ENCODE measurements at places on chromosomes 7 and 10. TPM values are rescaled to one million over a fixed set of nuclear protein-coding genes. Genes with fewer than 3 reads are reported as not detected.
A peak's percentile ranks its signal among the peaks of the same experiment; 100 is the strongest.

DNA sequence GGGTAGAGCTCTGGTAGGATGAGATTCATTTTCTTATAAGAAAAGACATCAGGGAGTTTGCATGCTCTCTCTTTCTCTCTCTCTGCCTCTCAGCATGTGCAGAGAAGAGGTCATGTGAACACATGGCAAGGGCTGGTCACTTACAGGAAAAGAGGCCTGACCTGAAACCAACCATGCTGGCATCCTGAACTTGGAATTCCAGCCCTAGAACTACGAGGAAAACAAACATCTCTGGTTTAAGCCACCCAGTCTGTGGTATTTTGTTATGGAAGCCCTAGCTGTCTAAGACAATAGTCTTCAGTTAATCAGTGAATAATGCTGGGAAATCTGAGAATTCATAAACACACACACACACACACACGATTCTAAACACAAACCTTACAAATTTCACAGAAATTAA is 1104.2 kb upstream of the LRRN3 start:
- H3K27ac ChIP-seq: no peak overlapping the region
- no peak overlapping the region for H3K4me3 ChIP-seq
- no peaks in the 10 kb centered on the region for H3K4me1 ChIP-seq
- H3K36me3 ChIP-seq: no peaks in the 10 kb centered on the region
- no peak for DNase-seq

- H3K27me3 ChIP-seq: no peaks in the 10 kb centered on the region
- H3K27ac ChIP-seq: peak overlapping the region; percentile 76
- no peaks in the 10 kb centered on the region for H3K36me3 ChIP-seq
- no peak overlapping the region for H3K4me3 ChIP-seq
- H3K4me1 ChIP-seq: peaks cover 20% of the 10 kb centered on the region
Observed at GRCh38 chr10:74056050-74056818, 58.3 kb downstream of the VCL start.

- no peaks in the 10 kb centered on the region for H3K27me3 ChIP-seq
- H3K36me3 ChIP-seq: no peaks in the 10 kb centered on the region
- DNase-seq: no peak
- H3K4me3 ChIP-seq: no peak overlapping the region
Observed at GRCh38 chr10:22959292-22959691, 31.4 kb downstream of the ARMC3 start.

The VSTM4 gene
- 34.2 TPM for total RNA-seq

The FAM180A gene
- total RNA-seq: 61.8 TPM

The EMX2 gene
- 1.5 TPM for total RNA-seq

The IDI2 gene
- not detected for total RNA-seq

The ELMO1 gene
- 86.9 TPM for total RNA-seq

The DNA2 gene
- 5.9 TPM for total RNA-seq

The DGKI gene
- 11.3 TPM for total RNA-seq

GRCh38 chr10:90592638-90593302 is 265.1 kb downstream of the HTR7 start:
- no peaks in the 10 kb centered on the region for H3K36me3 ChIP-seq
- no peak overlapping the region for H3K4me3 ChIP-seq
- no peaks in the 10 kb centered on the region for H3K27me3 ChIP-seq
- no peak overlapping the region for H3K27ac ChIP-seq
- DNase-seq: peak; percentile 85
- H3K4me1 ChIP-seq: no peaks in the 10 kb centered on the region

The ARMS2 gene
- total RNA-seq: not detected

The PYROXD2 gene
- total RNA-seq: 17.7 TPM

- no peaks in the 10 kb centered on the region for H3K27me3 ChIP-seq
- H3K36me3 ChIP-seq: no peaks in the 10 kb centered on the region
- H3K27ac ChIP-seq: no peak overlapping the region
- H3K4me3 ChIP-seq: no peak overlapping the region
- DNase-seq: peak; percentile 46
Observed at GRCh38 chr7:1610013-1610677, 40.3 kb upstream of the PSMG3 start.

DNA sequence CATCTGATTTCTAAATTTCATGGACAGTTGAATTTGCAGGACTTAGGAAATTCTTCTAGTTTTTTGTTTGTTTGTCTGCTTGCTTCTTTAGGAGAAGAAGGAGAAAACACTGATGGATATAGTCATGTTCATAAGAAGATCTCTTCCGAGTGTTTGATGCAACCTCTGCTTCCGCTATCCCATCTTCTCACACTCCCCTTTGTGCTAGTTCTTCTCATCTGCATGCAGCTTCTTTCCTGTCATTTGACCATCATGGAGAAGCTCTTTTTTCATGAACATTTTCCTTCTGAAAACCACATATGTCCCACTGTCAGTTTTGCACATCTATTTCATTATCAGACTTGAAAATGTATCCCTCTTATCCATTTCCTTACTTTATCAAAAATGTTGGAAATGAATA is 346.9 kb upstream of the PRKCQ start:
- no peaks in the 10 kb centered on the region for H3K36me3 ChIP-seq
- no peaks in the 10 kb centered on the region for H3K4me1 ChIP-seq
- H3K4me3 ChIP-seq: no peak overlapping the region
- H3K27ac ChIP-seq: no peak overlapping the region
- DNase-seq: no peak
- no peaks in the 10 kb centered on the region for H3K27me3 ChIP-seq

DNA sequence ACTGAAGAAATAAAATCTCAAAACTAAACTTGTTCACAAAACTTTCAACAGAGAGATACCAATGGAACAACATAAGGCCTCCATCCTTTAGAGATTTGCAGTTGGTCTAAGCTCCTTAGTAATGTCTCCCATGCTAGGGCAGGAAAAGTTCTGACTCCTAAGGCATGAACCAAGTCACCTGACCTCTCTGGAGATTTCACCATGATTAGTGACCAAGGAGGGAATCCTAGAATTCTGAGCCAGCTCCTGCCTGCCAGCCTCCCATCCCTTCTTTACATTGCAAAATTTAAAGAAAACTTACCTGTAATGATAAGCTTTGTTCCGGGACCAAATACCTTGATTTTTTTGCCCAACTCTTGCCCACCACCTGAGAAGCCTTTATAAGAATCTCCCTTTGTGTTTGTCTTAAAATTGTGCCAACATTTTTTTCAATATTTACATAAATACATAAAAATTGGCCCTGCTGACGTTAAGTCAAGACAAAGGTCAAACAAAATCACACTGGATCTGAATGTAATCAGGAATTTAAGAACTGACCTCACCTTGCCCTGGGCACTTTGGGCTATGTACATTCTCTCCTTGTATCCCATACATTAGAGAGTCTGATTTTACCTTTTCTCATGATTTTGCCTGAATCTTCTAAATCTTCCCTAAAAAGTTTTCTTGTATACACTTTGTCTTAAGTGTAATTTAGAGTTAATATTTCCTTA is at the start of gene TARP:
TSS of gene TARP (minus strand) at position 351 of the 710 bp plus-strand sequence.
- no peaks in the 10 kb centered on the region for H3K4me1 ChIP-seq
- no peak for DNase-seq
- no peaks in the 10 kb centered on the region for H3K36me3 ChIP-seq
- no peak within 1 kb of the TSS for H3K4me3 ChIP-seq
- no peaks in the 10 kb centered on the region for H3K27me3 ChIP-seq

The MYL10 gene
- total RNA-seq: not detected

The AZGP1 gene
- 0.63 TPM for total RNA-seq

Data from aorta (tissue), 5 donors.